SJSA1 (cell line): ENCODE measurements at places on chromosomes 1 and 21. TPM values are rescaled to one million over a fixed set of nuclear protein-coding genes. Genes with fewer than 3 reads are reported as not detected.

The ECM1 gene
- total RNA-seq: 22.7 and 43.4 TPM in 2 replicates

DNA sequence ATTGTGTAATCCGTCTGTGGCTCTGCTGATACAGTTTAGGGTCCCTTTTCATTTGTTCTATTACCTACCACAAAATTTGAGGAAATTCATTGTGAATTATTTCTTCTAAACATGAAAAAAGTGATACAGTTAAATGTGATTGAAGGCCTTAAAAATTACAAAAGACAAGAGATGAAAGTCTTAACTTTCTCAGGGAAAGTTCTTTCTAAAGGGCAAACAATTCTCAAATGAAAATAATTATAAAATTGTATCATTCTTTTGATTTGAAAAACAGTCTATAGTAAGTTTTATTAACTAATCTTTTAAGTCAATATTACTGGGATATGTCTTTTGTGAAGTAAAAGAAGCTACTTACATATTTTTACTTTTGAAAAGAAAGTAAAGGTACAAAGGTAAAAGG is 57.4 kb upstream of the SCYL3 start:
- no peak overlapping the region for H3K27ac ChIP-seq
- H3K36me3 ChIP-seq: no peaks in the 10 kb centered on the region
- no peak overlapping the region for H3K4me3 ChIP-seq

DNA sequence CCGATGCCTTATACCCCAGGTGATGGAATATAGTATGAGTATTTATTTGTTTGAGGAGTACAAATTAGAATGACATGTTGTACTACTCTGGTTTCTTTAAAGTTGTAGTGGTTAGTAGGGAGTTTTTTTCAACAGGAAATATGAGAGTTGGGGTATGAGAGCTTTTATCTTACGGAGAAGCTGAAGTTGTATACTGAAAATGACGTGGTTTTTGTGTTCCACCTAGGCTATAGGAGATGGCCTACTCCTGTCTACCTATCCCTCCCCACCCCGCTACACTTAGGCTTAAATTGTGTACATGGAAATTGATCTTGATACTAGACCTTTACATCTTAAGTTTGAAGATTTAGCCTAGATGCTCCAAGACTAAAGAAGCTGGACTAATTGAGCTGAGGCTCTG is 6.8 kb upstream of the HAX1 start:
- no peaks in the 10 kb centered on the region for H3K4me1 ChIP-seq
- H3K27ac ChIP-seq: no peak overlapping the region
- no peak overlapping the region for H3K4me3 ChIP-seq
- no peak for DNase-seq

GRCh38 chr1:181898773-181899172 is 162.7 kb downstream of the ZNF648 start:
- H3K4me1 ChIP-seq: no peaks in the 10 kb centered on the region
- H3K27me3 ChIP-seq: no peaks in the 10 kb centered on the region
- no peak overlapping the region for H3K27ac ChIP-seq
- no peak for DNase-seq
- no peaks in the 10 kb centered on the region for H3K36me3 ChIP-seq

DNA sequence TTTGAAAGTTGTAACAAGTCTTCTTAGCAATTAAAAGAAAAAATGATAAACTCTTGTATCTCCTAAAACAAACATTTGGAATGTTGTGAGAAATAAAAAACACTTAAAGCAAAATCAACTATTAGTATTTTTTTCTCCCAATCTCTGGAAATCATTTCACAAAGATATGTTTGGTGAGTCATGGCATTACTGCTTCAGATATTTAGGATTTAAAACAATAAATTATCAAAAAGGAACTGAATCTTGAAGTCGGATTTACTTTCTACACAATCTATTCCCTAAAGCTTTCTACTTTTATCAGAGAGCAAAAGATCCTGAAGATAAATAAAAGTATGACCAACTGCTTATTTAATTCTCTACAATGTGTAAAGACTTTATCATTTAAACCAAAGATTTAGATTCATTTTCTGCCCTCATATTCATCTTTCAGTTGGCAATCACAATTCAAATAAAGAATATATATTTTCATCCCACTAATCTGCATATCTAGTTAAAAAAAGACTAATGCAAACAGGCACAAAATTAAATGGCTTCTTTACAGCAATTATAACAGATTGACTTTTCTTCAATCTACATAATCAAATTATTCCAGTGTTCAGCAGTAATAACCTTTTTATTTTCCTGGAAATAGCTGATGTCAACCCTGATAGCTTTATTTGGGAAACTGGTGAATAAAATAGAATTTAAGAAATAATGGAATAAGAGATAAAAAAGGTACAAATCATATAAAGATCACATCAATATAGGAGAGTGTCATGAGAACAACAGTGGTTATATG is 230.0 kb downstream of the COP1 start:
- H3K27me3 ChIP-seq: no peaks in the 10 kb centered on the region
- DNase-seq: no peak
- H3K4me3 ChIP-seq: no peak overlapping the region
- H3K4me1 ChIP-seq: no peaks in the 10 kb centered on the region
- no peak overlapping the region for H3K27ac ChIP-seq

The MEAF6 gene
- 83.4 and 112 TPM in 2 replicates for total RNA-seq

The OR2AK2 gene
- not detected in 2 replicates for total RNA-seq

GRCh38 chr1:153678519-153679336 is at the start of gene NPR1:
Gene NPR1 (plus strand): TSS chr1:153678688. CDS start chr1:153679109, 421 bp downstream.
- H3K27ac ChIP-seq: no peak within 1 kb of the TSS
- peaks cover 18% of the 10 kb centered on the region for H3K4me1 ChIP-seq
- H3K36me3 ChIP-seq: no peaks in the 10 kb centered on the region
- peak; percentile 33 for DNase-seq
- H3K4me3 ChIP-seq: peak within 1 kb of the TSS; percentile 25
